Stimulated activated CD4-positive, alpha-beta T cell treated with anti-CD3 and anti-CD28 coated beads, Interleukin-1b, Interleukin-23, amount 100 ng/mL, for 1 hour (primary cell): ENCODE measurements at places on chromosomes 6 and 20.
A peak's percentile ranks its signal among the peaks of the same experiment; 100 is the strongest.

DNA sequence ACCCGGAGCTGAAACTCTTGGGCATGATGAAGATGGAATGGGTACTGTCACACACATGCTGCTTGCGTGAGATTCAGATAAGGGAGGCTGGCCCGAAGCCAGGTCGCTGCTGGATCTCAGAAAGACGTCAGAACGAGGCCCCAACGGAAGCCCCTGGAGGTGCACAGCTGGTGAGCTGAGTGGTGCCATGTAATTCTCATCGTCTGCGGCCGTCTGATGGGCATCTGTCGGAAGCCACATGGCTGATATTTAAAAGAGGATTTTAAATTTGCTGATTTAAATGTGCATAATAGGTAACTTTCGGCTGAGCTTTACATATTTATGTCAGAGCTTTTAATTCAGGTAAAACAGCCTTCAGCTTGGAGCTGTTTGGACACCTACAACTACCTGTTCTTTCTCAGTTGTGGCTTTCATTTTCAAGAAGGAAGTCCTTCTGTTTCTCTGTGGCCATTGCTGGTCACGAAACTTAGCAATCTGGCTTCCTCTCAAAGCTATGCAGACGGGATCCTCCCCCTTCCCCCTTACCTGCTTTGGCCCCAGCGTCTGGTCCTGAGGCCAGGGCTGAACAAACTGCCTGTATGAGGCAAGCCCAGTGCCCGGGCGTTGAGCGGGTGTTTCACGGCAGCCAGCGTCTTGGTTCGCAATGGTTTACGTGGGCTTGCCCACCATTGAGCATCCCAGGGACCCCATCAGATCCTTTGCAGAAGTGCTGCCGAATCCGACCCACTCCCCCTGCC lies 9.2 kb downstream of the SLCO4A1 start:
- peak; percentile 67 for DNase-seq

DNA sequence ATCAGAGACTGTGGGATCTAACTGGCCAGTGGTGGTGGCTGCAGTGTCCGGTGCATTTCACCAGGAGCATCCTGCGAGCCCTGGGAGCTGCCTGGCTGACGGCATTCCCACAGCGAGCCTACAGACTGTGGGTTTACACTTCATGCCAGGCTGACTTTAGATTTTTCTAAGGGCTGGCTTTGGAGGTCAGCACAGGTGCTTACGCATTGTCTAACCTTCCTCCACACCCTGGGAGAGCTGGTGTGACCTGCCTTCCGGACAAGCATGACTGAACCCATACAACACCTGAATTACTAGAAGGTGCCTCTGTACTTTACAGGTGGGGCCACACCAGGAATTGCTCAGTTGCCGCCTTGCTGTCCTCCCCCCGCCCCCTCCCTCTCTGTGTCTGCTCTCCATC lies 96.2 kb downstream of the RREB1 start:
- no peak for DNase-seq

DNA sequence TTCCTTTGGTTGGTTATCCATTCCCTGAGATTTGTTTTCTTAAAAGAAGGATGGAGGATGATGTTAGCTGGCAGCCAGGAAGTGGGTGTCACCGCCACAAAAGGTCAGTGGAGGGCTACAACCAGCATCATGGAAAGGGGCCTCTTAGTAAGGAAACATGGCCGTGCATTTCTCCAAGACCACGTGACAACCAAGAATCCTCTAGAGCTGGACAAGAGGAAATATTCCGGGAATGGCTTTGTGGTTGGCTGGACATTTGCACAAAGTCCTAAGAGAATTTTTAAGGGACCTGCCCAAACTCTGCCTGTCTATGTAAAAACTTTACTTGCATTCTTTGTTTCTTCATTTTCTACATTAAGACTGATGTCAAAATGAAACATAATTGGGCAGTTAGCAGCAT lies 399.9 kb upstream of the MARCKS start:
- no peak for DNase-seq

- DNase-seq: no peak
Observed at GRCh38 chr6:105981002-105981887, 104.9 kb upstream of the PRDM1 start.

DNA sequence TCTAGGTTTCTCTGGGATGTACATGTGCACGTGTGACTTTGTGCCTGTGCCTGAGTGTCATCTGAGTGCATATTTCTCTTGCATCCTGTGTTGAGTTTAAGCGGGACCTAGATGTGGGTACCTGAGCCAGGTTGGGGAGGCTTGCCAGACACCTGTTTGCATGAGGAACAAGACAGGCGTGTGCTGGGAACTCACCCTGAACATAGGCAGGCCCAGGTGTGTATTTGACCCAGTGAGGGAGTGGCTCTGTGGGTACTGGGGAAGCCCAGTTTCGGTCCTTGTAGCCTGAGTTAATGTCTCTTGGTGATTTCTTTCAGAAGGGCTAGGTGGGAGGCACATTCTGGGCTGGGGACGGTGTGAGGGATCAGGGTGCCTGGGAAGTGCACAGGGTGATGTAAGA lies 98.6 kb downstream of the TMEM170B start:
- no peak for DNase-seq

DNA sequence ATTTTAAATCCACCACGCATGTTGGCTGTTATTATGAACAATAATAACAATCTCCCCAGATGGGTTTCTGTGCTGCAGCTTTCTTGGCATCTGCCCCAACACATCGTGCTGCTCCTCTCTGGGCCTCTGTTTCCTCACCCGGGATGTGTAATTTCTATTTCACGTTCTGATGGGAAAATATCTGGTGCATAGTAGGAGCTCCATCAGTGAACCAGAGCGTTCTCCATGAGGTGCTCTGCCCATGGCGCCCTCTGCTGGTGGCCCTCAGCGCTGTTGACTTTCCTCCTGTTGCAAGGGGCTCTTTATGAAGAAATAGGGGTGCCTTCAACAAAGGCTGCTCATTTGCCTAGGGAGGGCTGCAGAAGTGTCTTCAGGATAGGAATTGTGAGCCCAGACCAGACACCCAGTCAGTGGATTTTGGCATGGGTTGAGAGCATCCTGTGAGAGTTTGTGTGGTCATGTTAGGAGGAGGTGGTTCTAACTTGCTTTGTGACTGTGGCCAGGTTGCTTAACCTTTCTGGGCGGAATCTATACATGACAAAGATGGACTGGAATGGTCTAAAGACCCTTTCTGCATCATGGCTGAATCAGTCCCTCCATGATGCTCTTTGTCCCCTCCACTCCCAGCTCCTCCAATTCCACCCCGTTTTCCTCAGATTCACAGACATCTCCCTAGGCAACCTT lies 8.1 kb downstream of the SCRT2 start:
- DNase-seq: peak; percentile 40

- no peak for DNase-seq
Observed at GRCh38 chr20:51156041-51156982, 133.4 kb upstream of the KCNG1 start.

DNA sequence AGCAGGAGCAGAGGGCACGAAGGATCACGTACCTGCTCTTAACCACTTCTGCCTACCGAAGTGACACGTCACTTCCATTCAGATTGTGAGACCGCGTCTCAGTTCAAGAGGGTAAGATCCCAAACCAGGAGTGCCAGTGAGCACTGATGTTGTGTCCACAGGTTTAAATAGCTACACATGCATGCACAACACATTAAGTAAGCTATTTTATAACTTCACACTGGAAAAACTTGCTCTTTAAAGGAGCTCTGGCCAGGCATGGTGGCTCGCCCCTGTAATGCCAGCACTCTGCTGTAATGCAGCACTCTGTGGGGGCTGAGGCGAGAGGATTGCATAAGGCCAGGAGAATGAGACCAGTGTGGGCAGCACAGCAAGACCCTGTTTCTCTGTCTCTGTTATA lies 21.1 kb downstream of the ABHD12 start:
- DNase-seq: no peak

DNA sequence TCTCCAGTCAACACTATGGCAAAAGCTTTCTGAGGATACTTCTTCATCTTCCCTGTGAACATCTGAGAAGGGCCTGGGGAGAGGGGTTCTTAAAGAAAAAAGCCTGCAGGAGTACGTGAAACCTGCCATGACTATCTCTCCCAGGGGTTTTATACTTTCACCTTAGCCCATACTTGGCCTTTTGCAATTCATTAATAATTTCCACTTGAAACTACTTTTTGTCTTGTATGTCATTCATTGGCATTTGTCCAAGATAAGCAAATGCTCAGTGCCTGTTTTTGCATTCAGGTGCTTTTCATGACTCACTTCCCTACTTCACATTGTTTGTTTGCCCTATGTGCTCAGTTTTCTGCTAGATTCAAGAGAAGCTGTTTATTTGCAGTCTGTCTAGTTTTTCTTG lies 580.3 kb upstream of the GJE1 start:
- no peak for DNase-seq

DNA sequence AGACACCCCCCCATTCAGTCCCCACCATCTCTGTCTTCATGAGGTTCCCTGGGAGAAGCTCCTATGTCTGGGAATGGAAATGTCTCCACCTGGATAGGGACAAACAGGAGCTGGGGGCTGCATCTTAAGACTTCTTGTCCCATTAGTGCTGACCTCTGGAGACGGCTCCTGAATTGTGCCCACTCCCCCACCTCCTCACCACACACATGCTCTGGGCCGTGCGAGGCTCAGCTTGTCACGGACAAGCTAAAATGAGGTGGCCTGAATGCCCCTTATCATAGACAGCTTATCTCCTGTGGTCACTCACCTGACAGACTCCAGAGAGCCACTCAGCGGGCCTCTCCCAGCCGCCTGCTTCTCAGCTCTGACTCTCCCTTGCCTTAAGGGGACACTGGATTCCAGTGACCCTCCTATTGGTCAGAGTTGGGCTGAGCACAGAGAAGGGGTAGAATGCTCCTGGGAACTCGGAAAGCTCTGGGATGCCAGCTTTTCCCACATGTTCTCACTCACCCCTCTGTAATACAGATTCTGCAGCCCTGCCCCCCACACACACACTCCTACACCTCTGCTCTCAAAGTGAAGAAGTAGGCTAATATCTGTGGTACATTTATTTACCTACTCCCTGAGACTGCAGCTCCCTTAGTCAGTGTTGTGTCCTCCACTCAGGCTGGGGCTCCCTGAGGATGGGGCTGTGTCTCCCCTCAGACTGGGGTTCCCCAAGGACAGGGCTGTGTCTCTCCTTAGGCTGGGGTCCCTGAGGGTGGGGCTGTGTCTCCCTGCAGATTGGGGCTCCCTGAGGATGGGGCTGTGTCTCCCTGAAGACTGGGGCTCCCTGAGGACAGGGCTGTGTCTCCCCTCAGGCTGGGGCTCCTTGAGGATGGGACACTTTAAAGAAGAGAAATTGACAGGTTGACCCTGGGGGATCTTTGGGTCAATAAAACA lies 167.5 kb downstream of the VEGFA start:
- no peak for DNase-seq

DNA sequence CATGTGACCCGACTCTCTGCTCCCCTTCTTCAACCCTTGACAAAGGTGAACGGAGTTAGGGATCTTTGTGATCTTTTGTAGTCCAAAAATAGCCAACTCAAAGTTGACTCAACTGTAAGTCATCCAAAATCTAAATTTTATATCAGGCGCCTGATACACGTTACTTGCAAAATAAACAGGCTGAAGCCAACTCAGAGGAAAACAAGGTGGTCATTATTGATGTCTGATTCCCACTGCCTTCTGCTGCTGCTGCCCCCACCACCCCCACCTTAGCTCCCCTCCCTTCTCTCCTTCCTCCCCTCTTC lies 13.2 kb upstream of the RNF8 start:
- no peak for DNase-seq

GRCh38 chr20:33518071-33518470 lies 28.2 kb downstream of the CBFA2T2 start:
- no peak for DNase-seq

- DNase-seq: no peak
Observed at GRCh38 chr6:39260456-39260855, 31.2 kb upstream of the KCNK5 start.

DNA sequence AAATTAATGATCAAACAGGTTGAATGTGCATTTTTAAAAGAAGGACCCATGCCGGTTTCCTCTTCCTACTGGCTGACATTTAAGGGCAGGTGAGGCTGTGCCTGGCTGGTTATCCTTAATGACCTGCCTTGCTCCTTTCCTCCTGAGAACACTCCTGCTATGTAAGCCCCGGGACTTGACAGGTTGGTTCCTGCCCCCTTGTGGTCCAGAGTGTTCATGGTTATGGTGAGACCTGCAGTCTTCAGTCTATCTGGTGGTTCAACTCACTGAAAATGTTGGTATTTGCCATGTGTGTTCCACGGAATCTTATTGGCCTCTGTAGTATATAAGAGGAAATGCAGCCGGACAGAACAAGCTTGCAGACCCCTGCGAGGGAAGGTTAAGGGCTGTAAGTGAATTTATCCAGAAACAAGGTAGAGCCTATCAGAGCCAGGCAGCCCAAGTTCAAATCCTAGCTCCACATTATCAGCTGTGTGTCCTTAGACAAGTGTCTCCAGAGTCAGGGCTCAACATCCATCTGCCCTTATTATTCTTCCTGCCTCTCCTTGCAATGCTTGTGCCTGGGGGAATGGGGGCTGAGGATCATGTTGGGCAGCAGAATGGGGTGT lies 5.2 kb upstream of the BPIFA3 start:
- no peak for DNase-seq

DNA sequence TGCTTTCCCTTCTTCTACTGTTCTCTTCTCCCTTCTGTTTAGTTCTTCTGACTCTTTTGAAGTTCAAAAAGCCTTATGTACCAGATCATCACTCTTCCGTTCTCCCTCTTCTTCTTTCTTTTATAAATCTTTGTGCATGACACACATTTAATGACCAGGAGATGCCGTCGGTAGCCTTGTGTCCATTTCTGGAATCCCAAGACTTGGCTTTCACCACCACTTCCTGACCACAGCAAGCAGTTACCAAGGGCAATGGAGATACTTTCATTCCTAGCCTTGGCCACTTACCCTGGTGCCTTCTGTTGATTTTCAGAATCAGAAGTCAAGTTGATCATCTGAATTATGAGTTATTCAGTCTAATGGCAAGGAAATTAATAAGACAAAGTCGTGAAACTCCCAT lies 268.5 kb upstream of the QKI start:
- DNase-seq: no peak

DNA sequence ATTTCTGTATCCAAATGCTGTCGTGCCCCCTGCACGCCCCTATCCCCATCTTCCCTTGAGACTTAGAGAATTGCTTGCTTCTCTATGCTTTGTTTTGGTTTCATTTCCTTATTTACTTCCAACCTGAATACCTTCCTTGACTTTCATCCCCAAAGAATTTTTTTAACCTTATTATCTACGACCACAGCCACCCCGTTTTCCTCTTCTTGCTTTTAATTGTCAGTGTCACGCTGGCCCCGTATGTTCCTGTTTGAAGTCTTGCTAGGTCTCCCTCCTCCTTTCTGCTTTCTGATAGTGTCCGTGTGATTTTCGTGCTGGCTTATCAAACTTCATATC lies 40.1 kb downstream of the RNF217 start:
- no peak for DNase-seq

- DNase-seq: no peak
Observed at GRCh38 chr6:44500074-44500473, 112.6 kb downstream of the CDC5L start.

GRCh38 chr6:91715171-91715805 lies 1128.4 kb upstream of the MAP3K7 start:
- no peak for DNase-seq
